ENCODE measurements at places on chromosomes 7 and 10. TPM values are rescaled to one million over a fixed set of nuclear protein-coding genes. Genes with fewer than 3 reads are reported as not detected.
A peak's percentile ranks its signal among the peaks of the same experiment; 100 is the strongest.

The NXPH1 gene
- total RNA-seq: 1.1 TPM

The TFR2 gene
- total RNA-seq: 1.4 TPM

The PTPN20 gene
- total RNA-seq: 21.1 TPM

The AQP1 gene
- 0.26 TPM for total RNA-seq

The ABCC2 gene
- total RNA-seq: 191 TPM

The MCM10 gene
- 9.8 TPM for total RNA-seq

The CYP3A4 gene
- total RNA-seq: not detected

The UPK3B gene
- total RNA-seq: 0.15 TPM

The HSPA14 gene
- 20.6 TPM for total RNA-seq

The TDRD1 gene
- total RNA-seq: not detected

The SHH gene
- 7.9 TPM for total RNA-seq

The AIFM2 gene
- total RNA-seq: 31.0 TPM

The IGFBP3 gene
- total RNA-seq: 359 TPM

The SFR1 gene
- total RNA-seq: 13.0 TPM

The C10orf62 gene
- 0.12 TPM for total RNA-seq

The HOXA13 gene
- total RNA-seq: 2.7 TPM

The RTKN2 gene
- total RNA-seq: 4.0 TPM

The TSPAN13 gene
- total RNA-seq: 31.4 TPM

GRCh38 chr7:31783221-31783620 lies 96.2 kb downstream of the PPP1R17 start:
- no peak for DNase-seq

DNA sequence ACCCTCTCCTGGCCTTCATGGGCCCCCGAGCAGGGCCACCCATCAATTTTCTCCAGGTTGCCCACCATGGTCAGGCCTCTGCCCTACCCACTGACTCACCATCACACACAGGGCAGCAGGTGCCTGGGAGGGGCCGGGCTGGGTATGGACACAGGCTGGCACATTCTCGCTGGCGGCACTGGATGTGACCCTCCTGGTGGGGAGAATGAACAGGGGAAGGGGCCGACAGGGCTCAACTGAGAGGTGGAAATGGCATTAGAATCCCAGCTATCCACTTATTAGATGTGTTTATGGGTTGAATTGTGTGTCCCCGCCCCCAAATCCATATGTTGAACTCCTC lies 16.4 kb downstream of the KCP start:
- no peak for DNase-seq

DNA sequence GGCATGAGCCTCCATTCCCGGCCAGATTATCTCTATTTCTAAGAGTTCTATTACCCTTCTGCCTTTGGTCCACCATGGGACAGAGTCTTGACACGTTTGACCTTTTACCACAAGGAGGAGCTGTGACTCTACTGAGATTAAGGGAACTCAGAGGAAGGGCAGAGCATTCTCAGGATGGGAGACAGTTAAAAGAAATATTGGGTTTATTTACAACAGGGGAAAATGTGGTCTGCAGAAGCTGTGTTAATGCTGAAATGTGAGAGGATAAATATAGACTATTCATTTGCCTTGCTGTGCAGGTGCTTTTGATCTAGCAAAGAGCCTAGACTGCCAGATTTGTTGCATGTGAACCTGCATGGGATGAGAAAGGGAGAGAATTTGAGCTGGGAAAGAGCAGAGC lies 45.8 kb upstream of the PRSS58 start:
- no peak for DNase-seq

DNA sequence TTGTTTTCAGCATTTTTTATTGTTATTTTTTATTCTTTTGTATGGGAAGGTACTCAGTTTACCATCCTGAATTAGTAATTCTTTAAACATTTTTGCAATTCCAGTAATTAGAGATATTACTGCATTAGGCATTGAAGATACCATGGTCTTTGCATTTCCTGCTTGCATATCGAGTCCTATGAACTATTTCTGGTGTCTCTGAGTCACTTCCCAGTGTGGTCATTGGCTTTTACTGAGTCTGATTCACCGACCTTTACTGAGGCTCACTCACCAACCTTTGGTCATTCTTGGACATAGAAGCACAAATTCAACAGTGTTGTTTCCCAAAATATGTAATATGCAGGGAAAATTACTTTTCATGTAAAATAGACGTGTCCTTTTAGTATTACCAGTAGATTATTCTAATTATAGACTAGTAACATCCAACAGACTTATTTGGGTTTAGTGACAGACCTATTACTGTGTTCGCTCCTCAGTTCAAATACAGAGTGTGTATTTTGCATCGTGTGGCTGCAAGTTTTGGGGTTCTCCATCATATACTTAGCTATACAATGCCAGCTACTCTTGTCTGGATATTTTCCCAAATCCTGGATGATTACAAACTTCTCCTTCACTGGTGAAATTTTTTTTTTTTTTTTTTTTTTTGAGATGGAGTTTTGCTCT lies 180.7 kb upstream of the PRSS1 start:
- no peak for DNase-seq

GRCh38 chr7:98107313-98107721 lies 655 bp downstream of the LMTK2 start:
- DNase-seq: no peak

GRCh38 chr7:75762350-75762917 lies 9.6 kb downstream of the CCL26 start:
- peak; percentile 60 for DNase-seq

DNA sequence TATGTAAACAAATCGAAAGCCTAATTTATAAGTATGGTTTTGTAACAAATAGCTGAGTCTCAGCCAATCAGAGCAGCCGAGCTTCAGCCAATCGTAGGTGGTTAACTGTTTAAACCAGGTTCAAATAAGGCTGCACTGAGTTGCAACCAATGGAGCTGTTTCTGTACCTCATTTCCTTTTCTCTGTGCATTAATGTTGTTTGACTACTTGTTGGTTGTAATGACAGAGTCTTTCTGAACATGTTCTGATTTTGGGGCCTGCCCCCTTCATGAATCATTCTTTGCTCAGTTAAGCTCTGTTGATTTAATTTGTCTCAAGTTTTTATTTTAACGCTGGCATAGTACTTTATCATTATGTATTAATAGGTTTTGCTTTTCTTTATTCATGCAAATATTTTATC lies 14.6 kb downstream of the OTUD1 start:
- no peak for DNase-seq

- DNase-seq: no peak
Observed at GRCh38 chr10:11610826-11611247, 613 bp downstream of the USP6NL start.

DNA sequence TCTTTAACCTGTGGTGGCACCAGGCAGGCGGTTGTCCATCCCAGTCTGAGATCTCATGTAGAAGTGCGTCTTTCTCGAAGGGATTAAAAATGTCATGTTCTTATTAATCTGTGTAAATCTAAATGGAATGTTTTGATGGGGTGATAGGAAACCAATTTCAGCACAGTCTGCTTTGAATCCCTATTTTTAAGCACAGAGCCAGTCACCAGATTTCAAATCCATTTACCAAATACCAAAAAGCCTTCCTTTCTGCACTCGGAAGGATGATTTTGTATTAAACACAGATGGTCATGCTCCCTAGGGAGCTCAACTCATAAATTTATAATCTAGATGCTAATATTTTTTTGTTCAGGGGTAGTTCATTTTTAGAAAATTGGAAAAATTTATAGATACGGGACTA lies 160.6 kb upstream of the AOAH start:
- no peak for DNase-seq

DNA sequence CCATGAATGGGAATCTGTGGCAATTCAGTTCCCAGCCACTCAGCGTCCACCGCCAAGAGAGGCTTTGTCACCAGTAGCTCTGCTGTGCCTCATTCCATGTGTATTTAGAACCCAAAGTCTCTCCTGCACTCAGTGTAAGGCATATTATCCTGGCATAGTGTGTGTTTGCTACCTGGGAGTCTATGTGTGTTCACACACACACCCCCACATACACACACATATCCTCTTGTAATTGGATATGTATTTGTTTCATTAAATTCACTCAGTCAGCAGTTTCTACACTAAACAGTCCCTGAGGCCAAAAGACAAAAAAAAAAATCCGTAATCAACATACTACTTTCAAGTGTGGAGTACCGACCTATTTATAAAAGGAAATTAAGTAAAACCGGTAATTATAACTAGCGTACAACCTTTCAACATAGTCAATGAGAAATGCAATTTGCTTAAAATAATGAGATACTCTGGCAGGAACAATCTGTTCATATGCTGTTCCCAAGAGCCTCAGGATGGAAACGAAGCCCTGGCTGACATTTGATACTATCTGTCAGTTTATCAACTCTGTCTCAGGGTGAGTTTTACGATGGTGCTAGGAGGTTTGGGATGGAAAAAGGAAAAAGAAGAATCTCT lies 425.8 kb upstream of the CELF2 start:
- DNase-seq: no peak

DNA sequence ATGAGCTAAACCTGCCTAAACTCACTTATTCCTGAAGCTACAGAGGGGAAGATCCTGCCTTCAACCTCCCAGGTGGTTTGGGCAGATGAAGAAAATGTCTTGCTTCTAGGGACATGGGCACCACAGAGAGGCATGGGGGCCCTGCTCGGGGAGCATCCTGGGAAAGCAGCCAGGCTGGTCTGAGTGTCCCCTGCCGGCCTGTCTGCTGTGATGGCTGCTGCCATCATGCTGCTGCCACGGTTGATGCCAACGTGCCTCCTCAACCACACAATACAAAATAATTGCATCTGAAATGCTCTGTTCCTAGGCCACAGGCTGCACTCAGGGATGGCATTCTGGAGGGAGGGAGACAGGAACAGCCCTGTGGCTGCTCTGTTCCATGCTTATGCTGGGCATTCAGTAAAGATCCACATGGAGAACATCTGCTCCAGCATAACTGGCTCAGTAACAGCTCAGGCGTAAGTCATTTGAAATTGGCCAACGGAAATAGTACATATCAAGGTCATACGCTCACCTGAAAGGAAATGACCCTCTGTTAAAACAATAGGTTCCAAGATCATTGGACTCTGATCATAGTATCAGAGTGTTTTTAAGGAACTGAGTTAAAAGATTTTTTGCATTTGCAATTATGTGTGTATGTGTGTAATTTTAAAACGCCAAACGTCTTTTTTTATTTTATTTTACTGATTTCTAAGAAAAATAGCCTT lies 299.0 kb downstream of the TNS3 start:
- DNase-seq: no peak

DNA sequence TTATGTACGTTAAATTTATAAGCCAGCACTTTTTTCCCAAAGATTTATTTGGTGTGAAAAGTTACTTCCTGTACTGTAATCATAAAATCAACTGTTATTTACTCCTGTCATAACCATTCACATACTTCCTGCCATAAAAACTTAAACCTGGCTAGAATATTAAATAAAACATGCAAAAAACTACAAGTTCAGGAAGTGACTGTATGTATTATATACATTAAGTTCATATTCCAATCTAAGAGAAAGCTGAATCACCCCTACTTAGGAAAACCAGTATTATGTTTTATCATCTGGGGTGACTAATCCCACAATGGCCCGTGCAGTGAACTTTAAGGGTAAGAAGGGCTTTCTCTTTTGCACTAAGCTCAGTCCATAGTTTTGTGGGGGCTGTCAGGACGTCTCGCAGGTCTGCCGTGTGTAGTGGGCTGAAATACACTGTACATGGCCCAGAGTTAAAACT lies 183.7 kb upstream of the KLF14 start:
- DNase-seq: no peak

DNA sequence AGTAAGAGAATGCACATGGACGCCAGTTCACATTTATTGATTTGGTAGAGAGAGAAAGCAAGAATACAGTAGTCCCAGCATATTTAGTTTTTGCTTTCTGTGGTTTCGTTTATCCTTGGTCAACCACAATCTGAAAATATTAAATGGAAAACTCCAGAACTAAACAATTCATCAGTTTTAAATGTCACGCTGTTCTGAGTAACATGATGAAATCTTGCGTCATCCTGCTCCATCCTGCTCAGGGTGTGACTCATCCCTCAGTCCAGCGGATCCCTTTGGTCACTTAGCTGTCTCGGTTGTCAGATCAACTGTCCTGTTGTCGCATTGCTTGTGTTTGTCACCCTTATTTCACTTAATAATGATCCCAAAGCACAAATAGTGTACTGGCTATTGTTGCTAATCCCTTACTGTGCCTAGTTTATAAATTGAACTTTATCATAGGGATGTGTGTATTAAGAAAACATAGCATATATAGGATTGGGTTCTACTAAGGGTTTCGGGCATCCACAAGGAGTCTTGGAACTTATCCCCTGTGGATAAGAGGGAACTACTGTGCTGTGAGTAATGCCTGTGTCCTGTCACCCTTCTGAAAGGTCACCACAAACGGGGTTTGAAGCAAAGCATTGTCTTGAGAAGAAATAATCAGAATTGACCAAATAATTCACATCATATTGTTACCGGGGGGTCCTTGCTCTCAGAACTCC lies 73.6 kb downstream of the OTUD1 start:
- peak; percentile 72 for DNase-seq

DNA sequence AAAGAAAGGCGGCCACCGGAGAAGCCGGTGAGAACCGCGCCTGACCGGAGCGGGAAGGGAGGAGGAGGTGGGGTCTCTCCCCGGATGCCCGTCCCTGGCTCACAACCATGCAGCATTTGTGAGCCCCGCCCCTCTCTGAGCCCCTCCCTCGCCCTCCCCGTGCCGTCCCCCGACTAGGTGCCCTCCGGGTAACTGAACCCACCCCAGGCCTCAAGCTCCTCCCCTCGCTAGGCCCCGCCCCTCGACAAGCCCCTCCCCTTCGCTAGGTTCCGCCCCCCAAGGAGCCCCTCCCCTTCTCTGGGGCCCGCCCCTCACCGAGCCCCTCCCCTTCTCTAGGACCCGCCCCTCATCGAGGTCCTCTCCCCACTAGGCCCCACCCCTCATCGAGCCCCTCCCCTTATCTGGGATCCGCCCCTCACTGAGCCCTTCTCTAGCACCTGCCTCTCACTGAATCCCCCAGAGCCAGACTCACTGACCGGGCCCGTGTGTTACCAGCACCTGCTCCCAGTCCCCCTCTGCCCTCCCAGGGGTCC lies 42.2 kb upstream of the HSPB1 start:
- peak; percentile 29 for DNase-seq

GRCh38 chr10:132614431-132615340 lies 77.1 kb downstream of the INPP5A start:
- no peak for DNase-seq

GRCh38 chr10:119396008-119396708 lies 146.4 kb downstream of the RGS10 start:
- DNase-seq: no peak

DNA sequence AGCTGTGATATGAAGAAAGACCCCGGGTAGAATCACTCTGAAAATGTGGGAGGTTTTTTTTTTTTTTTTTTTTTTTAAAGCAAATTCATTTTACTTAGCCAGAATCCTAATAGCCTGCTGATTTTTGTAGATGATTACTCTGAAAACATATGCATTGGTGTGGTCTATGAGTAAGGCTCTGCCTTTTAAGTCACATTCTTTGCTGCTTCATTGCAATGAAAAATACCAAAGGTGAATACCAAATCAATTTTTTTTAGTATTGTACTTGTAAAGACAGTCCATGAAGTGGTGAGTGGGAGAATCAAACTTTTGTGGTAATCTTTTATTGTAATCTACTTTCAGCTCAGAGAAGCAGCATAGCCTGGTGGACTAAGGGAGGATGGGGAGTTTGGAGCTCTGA lies 130.3 kb downstream of the SDK1 start:
- no peak for DNase-seq

- no peak for DNase-seq
Observed at GRCh38 chr10:78049851-78050250, 16.2 kb downstream of the RPS24 start.
